NCI-H2029 treated with DMSO at 0.1 percent for 48 hours (cell line): ENCODE measurements at places on chromosomes 4 and X.

- DNase-seq, result no peak
Measured at GRCh38 chr4:532588-533317, 33.7 kb downstream of the PIGG start.

- DNase-seq, result no peak
Measured at GRCh38 chr4:182826391-182826790, 90.8 kb downstream of the DCTD start.

DNA sequence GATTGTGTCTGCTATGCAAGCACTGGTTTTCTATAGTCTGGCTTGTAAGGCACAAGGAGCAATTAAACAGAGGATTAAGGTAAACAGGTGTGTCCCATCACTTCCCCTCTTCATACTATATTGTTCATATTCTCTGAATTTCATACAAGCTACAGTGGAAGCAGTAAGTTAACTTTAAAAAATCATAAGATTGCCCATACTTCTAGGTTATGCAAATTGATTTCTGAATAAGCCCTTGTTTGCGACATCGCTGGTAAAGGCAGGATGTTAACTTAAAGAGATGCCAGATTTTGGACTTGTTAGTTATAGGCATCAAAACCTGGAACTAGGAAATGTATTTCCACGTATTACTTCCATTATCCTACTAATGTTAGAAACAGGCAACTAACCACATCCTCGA is 1.0 kb upstream of the TMEM131L start:
- no peak for DNase-seq

DNA sequence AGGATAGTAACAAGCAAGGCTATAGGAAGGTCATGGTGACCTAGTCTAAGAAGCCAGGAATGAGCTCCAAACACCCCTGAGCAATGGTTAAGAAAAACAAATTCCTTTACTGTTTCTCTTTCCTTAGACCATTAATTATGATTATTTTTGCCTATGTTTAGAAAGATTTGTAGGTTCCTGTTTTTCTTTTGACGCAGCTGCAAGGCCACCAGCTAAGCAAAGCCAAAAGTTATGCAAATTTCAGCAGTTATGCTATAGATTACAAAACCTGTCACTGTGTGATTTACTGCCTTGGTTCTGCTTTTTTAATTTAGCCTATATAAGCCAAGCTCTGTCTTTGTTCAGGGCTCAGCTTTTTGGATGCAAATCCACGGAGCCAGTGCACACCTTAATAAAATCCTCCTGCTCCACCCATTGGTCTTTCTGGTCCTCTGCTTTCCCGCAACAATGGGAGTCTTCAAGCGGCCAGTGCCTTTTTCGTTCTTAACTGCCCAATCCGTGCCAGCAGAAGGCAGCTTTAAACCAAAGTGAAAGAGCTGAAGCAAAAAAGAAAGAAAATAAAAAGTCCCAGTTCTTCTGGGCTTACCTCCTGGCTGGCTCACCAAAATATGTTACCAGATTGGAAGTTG is 1.4 kb upstream of the CEP135 start:
- DNase-seq, result no peak

DNA sequence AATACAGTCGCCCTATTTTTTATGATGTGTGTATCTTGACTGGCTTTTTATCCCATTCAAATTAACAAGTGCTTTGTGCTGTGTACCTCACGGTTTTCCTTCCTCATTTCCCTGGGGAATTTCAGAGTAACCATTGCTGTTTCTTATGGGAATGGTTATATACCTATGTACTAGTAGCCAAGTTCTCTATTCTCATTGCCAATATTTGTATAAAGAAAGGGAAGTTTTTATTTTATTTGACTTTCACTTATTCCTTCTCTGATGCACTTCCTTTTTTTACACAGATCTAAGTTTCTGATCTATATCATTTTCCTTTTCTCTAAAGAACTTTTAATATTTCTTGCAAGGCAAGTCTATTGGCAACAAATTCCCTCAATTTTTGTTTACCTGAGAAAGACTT is 181.3 kb downstream of the SOWAHB start:
- DNase-seq, result no peak

DNA sequence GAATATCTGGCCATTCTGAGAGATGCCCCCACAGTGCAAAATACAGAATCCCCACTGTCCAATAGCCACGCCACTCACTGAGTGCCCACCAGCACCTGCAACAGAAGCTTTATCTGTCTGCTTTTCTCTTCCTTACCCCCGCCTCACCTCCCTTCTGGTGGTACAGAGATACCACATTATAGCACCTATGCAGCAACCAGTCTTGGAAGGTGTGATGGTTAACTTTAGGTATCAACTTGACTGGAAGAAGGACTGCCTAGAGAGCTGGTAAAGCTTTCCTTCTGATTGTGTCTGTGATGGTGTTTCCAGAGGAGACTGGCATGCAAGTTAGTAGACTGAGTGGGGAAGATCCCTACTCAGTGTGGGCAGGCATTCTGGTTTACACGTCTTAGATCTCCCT is 61.8 kb upstream of the TXK start:
- no peak for DNase-seq

GRCh38 chrX:1215123-1215823 is 2.8 kb upstream of the CRLF2 start:
- DNase-seq, result no peak

- DNase-seq, result no peak
Measured at GRCh38 chrX:149858592-149858991, 22.4 kb upstream of the MAGEA8 start.

DNA sequence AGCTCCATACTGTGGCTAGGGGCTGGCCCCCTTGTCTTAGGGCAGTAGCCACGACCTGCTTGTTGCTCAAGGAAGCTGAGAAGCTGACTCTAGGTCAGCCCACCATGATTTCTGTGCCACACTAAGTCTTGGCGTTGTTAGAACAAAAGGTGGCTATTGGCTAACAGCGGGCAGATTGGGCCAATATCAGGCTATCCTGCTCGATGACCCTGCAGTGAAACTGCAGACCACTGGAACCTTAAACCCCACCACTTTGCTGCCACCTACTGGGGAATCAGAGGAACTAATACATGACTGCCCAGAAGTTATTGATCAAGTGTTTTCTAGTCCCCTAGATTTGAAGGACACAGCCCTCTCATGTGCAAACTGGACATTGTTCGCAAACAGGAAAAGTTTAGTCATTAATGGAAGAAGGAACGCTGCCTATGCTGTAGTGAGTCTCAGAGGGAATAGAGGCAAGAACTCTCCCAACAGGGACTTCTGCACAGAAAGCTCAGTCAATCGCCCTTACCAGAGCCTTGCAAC is 17.0 kb upstream of the PAPSS1 start:
- peak; percentile 58 for DNase-seq

DNA sequence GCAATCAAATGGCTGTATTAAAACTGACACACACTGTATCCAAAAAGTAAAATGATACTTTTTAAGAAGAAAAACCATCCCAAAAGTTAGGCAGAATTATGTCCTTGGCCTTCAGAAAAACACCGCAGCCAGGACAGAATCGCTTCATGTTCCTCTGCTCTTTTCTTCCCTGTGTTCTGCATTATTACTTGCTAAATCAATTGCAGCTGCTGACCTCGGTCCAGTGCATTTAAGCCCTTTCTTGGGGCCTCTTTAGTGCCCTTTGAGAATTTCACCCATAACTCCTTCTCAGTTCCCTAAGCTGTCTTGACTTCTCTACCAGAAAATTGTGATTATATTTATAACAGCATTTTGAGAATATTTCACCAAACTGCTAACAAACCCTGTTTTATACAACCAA is 696.9 kb downstream of the PCDH7 start:
- DNase-seq, result no peak

- DNase-seq, result no peak
Measured at GRCh38 chr4:17376205-17376604, 135.7 kb downstream of the QDPR start.

DNA sequence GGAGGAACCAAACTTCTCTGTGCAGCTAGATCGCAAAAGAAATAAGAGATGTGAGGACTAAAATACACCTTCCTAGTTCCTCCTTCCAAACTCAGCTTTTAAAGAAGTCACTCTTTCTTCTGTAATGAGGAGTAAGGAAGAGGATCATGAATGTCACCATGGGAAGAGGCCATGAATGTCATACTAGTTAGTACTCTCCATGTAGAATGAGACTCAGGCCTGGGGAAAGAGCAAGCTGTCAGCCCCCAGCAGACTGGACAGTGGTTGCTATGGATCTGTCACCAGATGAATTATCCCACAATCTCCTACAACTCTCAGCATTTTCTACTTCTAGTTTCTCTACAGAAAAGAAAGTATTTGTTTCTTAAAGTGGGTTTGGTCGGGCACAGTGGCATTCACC is 57.1 kb upstream of the PRDM8 start:
- DNase-seq, result no peak

GRCh38 chrX:147565237-147565636 is 346.5 kb upstream of the FMR1 start:
- DNase-seq, result no peak

- no peak for DNase-seq
Measured at GRCh38 chrX:85004255-85004654, 578 bp downstream of the APOOL start.

DNA sequence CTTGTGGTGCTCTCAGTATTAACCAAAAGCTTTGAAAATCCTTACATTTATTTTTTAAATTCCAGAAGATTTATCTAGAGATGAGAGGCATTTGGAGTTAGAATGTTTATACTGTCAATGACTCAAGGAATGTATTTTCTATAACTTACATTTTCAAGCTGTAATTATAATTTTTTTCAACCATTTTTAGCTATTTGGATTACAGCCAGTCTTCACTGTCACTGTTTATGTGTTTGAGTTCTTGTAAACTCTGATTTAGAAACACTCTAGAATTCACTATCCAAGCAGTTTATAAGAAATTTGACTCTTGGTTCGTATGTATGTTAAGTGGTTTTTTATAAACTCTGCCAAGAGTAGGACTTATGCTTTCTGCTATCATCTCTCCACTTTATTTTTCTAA is 36.7 kb upstream of the GUCY1A1 start:
- no peak for DNase-seq

DNA sequence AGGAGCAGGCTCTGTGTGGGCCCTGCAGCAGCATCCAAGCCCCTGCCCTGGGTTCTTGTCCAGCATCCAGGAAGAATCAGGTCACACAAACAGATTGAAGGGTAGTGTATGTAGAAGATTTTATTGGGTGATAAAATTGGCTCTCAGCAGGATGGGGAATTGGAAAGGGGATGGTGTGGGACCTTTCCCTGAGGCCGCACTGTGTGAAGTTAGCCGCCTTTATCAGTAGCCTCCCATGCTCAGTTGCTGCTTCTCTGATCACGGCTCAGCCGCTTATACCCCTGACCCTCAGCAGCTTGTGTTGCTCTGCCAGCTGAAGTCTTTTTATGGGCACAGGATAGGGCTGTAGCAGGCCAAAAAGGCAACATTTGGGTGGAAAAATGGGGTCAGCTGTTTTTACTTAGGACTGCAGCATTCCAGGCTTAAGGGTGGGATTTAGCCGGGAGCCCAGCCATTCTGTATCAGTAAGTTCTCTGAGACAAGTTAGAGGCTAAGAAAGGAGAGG is 35.2 kb upstream of the CCNG2 start:
- DNase-seq, result no peak

GRCh38 chr4:152255437-152255836 is 280.5 kb downstream of the FBXW7 start:
- DNase-seq, result peak; percentile 86

GRCh38 chr4:126937342-126937741 is 695.4 kb upstream of the INTU start:
- DNase-seq, result no peak

GRCh38 chrX:120668357-120668756 is 38.5 kb upstream of the C1GALT1C1 start:
- no peak for DNase-seq

DNA sequence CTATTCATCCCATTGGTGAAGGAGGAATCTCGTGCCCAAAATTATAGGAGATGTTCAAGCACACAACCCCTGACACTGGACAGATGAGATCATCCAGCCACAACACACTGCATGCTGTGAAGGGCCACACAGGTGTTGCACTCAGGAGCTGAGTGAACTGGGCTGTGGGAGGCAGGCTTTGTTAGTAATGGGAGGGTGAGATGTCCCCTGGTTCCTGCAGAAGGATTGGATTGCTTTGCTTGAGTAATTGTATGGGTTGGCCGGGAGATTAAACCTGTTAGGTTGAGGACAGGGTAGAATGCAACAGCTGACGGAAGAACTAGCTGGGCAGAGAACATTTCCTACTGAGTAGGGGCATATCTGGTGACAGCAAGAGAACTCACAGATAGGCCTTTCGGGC is 152.2 kb downstream of the TACR3 start:
- DNase-seq, result no peak

GRCh38 chr4:909821-910220 is 22.3 kb downstream of the GAK start:
- no peak for DNase-seq

GRCh38 chrX:26672571-26672970 is 456.6 kb downstream of the MAGEB5 start:
- no peak for DNase-seq

GRCh38 chr4:32417113-32417704 is 1697.0 kb downstream of the PCDH7 start:
- DNase-seq, result no peak

GRCh38 chrX:30570505-30570904 is 7.1 kb downstream of the TASL start:
- DNase-seq, result peak; percentile 0

DNA sequence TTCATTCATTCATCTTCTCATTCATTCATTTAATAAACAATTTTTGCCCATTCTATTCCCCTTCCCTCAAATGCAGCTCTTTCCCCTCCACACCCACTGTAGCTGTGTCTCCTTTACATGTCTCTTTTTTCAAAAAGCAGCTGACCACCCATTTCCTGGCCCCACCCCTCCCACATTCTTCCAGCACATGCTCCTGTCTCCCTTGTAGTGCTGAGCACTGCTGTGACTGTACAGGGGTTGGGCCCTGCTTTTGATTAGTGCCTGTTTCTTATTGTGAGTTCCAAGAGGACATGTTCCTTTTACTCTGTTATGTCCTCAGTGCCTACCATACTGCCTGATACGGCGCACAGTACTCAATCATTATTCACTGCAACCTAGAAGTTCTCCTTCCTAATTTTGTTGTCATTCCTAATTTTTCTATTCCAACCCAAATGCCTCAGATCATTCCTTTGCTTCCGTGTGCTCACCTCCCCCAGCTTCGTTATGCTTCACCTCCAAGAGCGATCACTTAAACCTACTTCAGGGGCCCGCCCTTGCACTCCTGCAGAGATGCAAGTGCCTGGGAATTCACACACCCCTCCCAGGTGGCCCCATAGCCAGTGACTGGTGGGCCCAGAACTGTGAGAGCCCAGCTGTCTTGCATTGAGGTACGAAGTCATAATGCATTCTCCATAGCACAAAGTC is 152.2 kb downstream of the STK32B start:
- no peak for DNase-seq

DNA sequence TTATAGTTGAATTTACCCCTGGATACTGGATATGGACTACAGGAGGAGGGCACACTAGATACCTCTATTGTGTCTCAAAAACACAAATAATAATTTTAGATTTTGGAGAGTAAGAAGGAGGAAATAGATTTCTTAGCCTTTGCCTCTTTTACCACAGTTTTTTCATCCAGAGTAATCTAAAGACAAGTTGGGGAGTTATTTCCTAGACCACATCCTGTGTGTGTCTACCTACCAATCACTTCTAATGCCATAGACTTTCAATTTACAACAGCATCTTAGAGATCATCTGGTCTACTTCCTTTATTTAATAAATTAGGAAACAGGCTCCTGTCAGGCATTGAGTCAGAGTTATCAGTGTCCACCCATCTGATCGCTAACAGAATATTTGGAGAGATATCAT is 191.5 kb downstream of the EDA start:
- no peak for DNase-seq

- no peak for DNase-seq
Measured at GRCh38 chr4:156832886-156833285, 138.7 kb downstream of the PDGFC start.

GRCh38 chrX:36640232-36640631 is 367.9 kb upstream of the FAM47C start:
- DNase-seq, result no peak
